CD14-positive monocyte (primary cell): ENCODE measurements at places on chromosomes 6 and 20.

DNA sequence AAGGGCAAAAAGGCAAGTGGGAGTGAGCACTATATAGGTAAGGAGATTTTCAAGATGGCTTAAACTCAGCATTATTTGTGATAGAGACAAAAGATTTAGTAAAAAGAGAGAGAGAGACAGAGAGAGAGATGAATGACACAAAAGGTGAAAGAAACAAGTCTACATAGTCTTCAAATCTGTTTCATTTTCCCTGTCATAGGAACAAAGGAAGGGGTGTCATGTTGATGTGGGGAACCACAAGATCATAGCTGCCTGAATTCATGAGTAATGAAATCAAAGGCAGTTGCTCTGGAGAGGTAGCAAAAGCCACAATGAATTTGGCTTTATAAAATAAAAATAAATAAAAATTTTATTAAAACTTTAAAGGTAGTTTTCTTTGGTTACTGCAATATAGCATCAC is 67.2 kb upstream of the PHIP start:
- no peak for DNase-seq

DNA sequence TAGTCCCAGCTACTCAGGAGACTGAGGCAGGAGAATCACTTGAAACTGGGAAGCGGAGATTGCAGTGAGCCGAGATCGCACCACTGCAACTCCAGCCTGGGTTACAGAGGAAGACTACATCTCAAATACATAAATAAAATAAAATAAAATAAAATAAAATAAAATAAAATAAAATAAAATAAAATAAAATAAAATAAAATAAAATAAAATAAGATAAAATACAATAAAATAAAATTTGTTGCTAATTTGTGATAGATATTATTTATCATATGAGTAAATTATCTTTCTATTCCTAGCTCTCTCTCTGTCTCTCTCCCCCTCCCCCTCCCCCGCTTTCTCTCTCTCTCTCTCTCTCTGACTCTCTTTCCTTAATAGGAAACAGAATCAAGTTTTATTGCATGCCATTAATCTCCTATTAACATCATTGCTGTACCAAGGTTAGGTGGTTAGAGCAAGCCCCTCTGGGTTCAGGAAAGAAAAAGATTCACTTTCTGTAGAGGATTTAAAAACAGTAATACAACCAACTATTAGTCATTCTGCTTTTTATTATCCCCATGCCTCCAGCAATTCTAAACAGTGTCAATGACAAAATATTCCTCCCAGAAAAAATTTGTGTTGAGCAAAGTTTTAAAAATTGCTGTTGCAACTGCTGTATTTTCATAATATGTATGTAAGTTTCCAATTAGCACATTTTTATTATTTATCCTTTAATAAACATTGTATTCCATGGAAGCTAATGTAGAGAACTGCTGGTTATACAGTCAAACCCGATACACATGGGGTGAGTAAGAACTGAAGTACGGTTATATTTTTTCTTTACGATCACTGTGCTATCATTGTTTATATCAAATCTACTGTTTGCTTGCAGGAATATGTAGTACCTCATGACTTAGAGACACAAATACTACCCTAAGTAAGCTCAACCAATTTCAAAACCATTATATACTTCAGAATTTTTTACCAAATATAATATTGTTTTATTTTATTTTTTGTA is 22.1 kb downstream of the BMP5 start:
- DNase-seq = no peak

DNA sequence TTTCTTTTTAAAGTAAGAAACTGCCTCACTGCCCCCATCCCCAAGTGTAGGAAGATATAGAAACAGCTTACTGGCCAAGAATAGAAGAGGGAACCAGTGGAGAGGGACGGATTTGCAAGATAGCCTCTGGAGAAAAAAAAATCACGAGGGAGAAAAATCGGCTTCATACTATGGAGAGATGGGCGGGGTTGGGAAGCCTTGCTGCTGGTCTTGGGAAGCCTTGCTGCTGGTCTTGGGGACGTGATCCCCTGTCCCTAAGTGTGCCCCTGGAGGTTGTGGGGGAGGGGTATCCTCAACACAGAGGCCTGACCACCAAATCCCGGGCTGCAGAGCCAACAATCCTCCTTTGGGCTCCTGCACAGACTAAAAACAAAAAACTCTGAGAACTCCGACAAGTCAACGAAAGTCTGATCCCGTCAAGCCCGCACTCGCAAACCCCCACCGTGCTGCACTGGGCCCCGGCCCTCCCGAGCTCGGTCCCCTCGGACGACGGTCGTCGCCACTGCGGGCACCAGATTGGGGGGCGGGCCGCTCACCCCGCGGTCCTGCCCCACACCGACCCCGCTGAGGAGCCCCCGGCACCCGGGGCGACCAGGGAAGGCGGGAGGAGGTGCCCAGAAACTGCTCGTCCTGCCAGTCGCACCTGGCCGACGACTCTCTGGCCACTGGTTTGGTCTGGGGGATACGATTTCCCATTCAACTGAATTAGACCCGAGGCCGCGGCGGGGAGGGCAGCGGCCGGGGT is 750 bp downstream of the MAP7 start:
- no peak for DNase-seq

- no peak for DNase-seq
These were observed 387.1 kb downstream of the THBS2 start for GRCh38 chr6:168866534-168866933.

GRCh38 chr6:1464781-1465370 is 75.5 kb downstream of the FOXF2 start:
- DNase-seq = no peak

GRCh38 chr6:119609865-119610264 is 260.3 kb upstream of the MAN1A1 start:
- DNase-seq = no peak

GRCh38 chr6:54020334-54020733 is 90.9 kb upstream of the MLIP start:
- no peak for DNase-seq

DNA sequence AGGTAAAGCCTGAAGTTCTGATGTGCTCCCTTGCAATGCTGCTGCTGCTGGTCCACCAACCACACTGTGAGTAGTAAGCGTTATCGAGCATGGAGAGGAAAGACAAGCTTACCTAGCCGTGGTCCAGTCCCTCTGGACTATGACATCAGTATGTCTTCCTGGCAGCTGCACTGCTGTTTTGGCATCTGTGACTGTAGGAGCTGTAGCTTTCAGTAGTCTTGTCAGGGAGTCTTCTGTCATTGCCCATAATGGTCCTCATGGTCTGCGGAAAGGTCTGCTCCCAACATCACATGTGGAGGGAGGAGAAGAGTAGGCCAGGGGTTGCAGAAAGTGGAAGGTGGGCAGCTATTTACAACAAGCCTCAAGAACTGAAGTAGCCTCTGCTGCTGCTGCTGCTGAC is 26.8 kb upstream of the TMEM217 start:
- no peak for DNase-seq

DNA sequence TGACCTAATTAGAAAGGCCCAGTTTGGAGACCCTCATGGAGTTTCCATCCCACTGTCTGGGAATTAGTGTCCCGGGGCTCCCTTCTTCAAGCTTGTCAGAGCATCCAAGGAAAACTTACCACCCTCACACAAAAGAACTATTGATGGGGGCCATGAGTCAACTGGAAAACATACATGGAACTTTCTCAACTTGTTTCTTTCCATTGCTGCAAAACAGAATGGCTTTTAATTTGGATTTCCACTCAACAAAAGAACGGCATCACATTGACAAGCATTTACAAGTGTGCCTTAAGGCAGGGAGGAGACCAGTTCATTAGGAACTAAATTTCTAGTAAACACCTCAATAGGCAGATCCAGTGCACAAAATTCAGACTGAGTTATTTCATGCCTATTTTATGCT is 289.1 kb upstream of the PREP start:
- DNase-seq = no peak

- DNase-seq = peak; percentile 27
These were observed 82.4 kb downstream of the ZNF292 start for GRCh38 chr6:87237804-87238203.

DNA sequence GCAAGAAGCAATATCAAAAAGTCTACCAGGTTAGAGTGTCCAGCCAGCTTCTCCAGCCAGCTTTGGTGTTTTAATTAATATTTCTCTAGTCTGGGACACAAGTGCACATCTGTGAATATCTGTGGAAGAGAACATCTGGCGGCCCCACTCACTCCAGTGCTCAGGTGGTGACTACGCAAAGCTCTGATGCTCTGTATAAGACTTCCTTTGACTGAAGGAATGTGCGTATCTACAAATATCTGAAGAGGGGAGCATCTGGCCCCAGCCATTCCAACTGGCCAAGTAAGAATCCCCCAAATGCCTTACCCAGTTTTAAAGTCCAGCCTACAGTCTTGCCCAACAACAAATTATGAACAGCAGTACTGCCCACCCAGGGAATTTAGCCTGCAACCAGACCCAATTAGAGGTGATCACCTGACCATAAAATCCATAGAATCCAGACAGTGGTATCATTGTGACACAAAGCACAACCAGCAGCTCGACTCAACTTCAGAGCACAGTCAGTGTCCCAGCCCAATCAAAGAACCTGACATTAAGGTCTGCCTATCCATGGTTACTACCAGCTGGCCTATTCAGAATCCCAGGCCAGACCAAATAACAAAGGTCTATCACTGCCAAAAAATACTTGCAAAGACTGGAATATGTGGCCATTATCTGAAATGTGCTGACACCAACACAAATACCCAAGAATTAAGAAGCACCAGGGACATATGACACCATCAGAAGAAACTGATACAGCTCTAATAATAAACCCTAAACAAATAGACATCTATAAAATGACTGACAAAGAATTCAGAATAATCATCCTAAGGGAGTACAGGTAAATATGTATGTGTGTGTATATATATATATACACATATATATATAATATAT is 76.1 kb upstream of the MANEA start:
- DNase-seq = no peak

- no peak for DNase-seq
These were observed 7.8 kb downstream of the BPIFB1 start for GRCh38 chr20:33290852-33291251.

GRCh38 chr6:157946865-157947532 is 34.7 kb upstream of the SYNJ2 start:
- DNase-seq = no peak

DNA sequence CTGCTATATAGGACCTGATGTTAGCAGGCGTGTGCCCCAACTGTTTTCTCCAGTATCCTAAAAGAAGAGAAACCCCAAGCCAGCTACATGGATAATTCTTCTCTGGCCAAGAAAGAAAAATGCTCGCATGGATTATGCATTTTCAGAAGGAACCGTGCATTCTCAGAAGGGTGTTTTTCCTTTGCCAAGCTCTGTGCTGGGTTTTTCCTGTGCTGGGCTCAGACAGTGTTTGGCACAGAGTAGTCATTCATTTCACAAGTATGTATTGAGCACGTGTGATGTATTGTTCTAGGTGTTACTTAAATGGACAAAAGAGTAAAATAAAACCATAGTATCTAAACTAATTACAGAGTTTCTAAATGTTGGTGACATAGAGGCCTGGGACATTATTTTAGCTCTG is 62.7 kb upstream of the ZNF133 start:
- DNase-seq = no peak

- no peak for DNase-seq
These were observed 32.8 kb downstream of the PSMB9 start for GRCh38 chr6:32886681-32887383.

DNA sequence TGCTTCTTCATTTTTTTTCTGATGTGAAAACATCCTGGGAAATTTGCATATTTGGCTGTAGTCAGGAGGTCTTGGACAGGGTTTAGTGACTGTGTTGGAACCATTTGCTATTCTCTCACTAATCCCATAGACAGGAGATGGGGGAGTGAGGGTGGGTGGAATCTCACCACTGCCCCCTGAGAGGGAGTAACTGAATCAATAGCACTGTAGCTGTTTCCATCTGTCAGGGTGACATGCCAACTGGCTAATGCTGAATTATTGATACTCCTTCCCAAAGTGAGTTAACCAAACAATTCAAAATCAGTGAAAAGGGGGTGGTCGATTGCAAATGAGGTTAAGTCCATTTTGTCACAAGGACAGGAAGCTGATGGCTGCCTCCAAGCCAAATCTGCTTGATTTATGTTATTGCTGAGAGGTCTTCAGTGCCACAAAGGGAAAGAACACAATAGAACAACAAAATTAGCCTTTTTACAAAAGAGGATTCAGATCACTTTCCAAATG is 55.1 kb upstream of the B3GAT2 start:
- no peak for DNase-seq

GRCh38 chr20:376750-377149 is 3.8 kb upstream of the TRIB3 start:
- DNase-seq = no peak

GRCh38 chr6:142871910-142872331 is 73.1 kb downstream of the HIVEP2 start:
- peak; percentile 35 for DNase-seq

DNA sequence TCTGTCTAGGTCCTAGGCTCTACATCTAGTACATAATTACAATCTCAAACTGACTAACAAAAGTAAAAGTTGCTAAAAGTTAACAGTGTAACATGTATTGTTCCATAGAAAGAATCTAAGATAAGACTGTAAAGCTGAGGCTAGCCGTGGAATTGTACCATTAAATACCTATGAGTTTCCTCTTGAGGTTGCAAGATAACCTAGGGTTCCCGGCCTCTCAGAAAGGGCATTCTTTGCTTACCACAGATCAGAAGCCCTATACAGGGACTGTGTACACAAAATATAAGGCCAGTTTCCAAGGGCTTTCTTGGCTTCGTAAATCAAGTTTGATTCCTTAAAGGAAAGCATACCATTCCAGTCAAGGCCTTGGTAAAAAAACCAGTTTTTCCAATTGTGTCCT is 11.5 kb upstream of the SLC52A3 start:
- no peak for DNase-seq

DNA sequence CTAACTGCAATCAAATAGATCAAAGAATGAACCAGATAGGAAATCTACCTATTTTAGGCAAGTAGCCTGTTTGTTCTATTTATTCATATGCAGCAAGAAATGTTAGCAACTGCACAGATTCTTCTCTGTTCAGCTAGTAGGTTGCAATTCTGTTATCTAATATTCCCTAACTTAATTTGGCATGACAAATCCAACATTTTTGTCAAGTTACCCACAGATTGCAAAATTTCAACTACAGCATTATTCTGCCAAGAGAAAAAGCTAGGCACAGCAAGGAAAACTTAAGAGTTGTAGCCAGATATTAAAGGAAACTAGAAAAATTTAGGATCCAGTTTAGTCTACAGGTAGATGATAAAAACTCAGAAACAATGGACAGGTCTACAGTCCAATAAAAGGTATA is 104.4 kb upstream of the SYNCRIP start:
- no peak for DNase-seq

- no peak for DNase-seq
These were observed 10.8 kb downstream of the CDYL start for GRCh38 chr6:4786996-4787395.

DNA sequence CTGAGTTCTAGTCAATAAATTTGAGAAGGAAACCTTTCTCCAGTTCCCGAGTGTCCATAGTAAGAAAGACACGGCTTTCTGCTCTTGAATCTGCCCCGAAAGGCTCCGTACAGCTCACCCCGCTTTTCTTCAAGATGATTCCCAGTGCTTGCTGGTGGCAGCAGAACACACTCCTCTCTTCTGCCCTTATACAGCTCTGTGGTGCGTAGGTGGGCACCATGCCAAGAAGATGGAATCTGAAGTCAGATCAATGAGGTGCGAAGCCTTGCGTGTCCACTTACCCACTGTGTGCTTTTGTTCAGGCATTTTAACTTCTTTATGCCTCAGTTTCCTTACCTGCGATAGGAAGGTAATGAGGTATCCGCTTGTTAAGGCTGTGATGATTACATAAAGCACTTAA is 142.2 kb downstream of the WDR27 start:
- no peak for DNase-seq

GRCh38 chr6:76165471-76166221 is 93.2 kb upstream of the IMPG1 start:
- no peak for DNase-seq

- no peak for DNase-seq
These were observed 12.2 kb downstream of the BTN3A1 start for GRCh38 chr6:26414281-26414680.
